ENCODE measurements at places on chromosomes 6 and 20.

DNA sequence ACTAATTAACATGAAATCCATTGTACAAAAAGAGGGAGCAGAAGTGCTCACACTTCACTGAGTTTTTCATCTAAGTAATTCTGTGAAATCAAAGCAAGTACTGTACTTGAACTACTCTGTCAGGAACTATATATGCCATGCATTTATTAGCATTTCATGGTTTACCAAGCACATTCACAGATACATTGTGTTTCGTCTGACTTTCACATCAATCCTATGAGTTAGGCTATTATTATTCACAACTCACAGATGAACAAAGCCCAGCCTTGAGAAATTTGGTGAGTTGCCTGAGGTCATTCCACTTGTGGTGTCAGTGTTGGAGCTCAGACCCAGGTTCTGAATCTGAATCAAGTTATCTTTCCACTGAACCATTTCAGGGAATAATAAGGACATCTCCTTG lies 33.7 kb upstream of the TENT5A start:
- no peak for DNase-seq

DNA sequence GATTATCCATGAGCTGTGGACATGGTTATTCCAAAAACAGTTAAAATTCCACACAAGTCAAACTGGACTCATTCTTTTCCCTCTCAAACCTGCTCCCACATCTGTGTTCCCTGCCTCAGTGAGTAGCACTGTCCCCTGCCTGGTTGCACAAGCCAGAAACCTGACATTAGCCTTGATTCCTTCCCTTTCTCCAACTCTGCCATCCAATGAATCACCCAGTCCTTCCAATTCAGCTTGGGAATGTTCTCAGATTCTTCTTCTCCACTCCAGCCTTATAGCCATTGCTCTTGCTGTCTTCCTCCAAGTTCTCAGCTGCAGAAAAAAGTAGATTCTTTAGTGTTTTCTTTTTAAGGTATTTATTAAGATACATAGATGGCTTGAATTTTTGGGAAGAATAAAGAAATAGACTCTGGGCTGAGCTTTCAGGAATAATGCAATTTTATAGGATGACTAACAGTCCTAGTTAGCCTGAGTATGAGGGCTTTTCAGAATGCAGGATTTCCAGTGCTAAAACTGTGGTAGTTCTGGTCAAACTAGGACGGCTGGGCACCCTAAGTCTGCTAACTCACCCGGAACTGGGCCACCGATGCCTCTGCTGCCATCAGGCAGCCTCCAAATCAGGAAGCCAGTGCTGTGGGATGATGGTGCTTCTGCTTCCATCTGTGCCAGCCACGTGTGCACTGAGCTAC lies 18.2 kb upstream of the SASH1 start:
- DNase-seq, result no peak

- DNase-seq, result no peak
Measured at GRCh38 chr20:63222541-63222940, 6.6 kb upstream of the YTHDF1 start.

DNA sequence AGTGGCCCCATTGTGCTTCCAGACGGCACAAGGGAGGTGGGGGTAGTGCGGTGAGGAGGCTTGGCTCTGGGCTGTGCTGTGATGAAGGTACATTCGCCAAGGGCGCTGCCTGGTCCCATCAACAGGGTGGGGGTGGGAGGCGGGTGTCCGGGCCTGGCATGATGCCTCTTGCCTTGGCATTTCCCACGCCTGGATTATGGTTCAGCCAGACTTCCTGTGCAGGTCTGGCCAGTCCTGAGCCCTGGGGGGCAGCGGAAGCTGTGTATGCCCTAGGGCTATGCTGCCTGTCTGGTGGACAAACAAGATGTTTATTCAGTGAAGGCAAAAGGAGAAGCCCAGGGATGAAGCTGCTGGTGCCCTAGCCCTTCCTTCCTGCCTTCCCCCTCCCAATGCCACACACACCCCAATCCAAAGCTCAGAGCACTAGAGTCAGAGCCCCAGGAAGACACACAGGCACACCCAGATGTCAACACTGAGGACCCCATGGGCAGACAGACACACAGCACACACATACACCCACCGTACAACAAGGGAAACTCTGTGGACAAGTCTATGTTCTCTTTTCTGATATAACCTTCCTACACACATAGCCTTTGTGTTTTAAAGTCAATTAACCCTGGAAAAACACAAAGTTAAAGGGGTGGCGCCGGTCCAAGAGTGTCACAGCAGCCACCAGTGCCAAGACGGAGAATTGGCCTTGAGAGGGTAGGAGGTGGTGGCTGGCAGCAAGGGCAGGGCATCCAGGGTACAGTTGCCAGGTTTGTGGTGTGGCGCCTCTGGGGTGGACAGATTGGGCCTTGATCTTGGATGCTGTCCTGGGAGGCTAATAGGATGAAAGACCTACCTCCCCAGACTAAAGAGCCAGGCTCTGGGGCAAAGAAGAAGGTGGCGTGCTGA lies 54.7 kb upstream of the SAYSD1 start:
- DNase-seq, result no peak

- no peak for DNase-seq
Measured at GRCh38 chr6:126153661-126154060, 167.3 kb downstream of the TRMT11 start.

DNA sequence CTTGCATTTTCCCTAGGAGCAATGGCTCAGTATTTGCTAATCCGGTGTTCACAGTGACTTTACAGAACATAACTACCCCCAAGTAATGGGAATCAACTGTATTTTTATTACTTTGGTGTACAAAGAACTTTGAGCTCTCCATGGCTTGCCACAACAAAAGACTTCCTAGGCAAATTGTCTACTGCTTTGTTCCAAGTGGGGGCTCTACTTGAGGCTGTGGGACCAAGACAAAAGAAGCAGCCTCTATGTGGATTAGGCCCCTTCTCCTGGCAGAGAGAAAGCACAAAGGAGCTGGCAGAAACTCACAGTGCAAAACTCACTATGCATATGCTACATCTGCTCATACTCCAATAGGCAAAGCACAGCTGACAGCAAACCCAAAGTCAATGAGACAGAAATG lies 853 bp downstream of the WFDC8 start:
- DNase-seq, result no peak

DNA sequence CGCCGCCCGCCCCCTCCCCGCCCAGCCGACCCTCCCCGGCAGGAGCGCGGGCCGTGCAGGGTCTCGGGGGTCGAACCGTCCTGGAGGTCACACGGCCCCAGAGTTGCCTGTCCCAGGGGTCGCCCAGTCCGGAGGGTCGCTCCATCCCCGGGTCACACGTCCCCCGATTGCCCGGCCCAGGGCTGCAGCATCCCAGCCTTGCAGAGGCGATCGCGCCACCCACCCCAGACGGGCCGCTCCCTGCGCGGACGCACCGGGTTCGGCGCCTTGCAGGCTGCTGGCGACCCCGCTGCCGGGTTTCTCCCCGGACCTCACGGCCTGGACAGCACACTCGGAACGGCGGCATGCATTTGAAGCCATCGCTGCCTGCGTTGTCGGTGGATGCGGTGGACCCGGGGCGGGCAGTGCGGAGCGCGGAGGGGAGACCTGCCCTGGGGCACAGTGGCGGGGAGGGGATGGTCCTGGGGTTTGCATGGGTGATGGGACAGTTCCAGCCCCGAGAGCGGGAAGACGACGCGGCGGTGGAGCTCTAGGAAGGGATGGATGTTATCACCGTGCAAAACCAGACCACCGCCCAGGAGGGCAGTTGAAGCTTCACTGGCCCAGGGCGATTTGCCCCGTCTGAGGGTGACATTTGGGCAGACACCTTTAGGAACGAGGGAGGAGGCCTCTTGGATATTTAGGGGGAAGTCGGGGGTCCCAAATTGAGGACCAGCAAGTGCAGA lies 22.7 kb upstream of the FRMD1 start:
- DNase-seq, result no peak

GRCh38 chr20:23228912-23229311 lies 121.7 kb upstream of the NXT1 start:
- no peak for DNase-seq
